ENCODE measurements at places on chromosomes 1 and 21.
A peak's percentile ranks its signal among the peaks of the same experiment; 100 is the strongest.

DNA sequence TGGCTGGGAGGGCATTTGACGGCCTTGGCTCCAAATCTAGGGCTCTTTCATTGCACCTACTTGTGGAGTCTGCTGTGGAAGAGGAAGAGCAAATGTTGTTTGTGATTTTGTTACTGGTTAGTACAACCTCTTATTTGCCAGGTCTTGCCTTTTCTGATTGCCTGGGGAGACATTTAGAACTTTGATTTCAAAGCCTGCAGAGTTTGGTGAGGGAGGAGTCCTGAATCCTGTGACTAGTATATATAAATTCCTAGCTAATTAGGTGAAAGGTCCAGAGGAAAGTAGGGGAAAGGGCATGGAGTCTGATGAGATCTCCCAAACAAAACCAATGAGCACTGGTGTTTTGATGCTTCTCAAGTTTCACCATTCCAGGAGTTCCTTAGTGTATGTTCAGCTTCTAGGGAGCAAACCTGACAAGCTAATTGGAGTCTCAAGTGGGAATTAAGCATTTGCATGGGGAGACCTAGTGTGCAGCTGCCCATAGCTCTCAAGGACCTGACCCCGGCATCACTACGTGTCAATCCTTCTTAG lies 5.1 kb upstream of the HMGCS2 start:
- DNase-seq = no peak

DNA sequence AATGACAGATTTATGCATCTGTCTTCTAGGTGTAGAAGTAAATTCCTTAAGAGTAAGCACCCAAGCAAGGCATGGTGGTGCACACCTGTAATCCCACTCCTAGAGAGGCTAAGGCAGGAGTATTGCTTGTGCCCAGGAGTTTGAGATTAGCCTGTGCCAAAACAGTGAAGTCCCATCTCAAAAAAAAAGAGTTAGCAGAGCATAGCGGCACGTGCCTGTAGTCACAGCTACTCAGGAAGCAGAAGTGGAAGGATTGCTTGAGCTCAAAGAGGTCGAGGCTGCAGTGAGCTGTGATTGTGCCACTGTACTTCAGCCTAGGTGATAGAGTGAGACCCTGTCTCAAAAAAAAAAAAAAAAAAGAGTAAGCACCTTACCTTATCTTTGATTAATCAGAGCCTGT lies 15.1 kb upstream of the TIPRL start:
- no peak for DNase-seq

- peak; percentile 55 for DNase-seq
Measured at GRCh38 chr1:84724128-84724860, 34.0 kb upstream of the SSX2IP start.

- DNase-seq = peak; percentile 89
Measured at GRCh38 chr1:24964811-24965570, 34.9 kb upstream of the RUNX3 start.

DNA sequence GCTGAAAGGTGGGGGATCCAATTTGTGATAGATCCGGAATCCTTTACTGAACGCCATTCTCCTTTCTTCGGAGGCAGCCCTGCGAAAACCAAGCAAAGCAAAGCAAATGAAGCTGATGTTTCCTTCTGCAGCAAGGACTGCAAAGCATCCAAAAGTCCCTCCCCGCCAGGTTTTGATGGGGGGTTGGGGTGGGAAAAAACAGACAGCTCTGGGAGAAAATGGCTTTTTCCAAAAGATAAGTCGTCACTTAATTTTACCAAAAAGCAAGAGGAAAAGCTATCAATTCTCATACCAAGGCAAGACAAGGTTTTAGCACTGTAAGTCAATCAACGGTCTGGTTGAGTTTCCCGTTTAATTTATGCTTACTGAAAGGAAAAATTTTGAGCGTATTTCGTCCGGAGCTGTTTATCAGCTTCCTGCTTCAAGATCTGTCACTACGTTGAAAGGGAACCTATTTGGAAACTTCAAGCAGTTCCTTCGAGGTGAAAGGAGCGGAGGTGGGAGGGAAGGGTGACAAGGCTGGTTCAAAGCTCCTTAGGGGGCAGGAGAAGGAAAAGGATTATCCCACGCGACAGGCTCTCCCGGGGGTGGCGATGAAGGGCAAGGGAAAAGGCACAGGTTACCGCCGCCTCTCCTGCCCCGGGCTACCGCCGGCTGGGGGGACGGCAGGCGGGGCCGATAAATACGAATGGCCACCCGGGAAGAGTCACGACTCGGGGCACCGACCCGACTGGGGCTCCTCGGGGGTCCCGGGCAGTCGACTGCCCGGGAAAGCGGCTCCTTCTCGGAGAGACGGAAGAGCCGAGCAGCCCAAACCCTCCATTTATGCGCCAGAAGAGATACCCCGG lies 750 bp downstream of the SYNJ1 start:
- DNase-seq = no peak

- DNase-seq = no peak
Measured at GRCh38 chr1:223500560-223501425, 107.6 kb downstream of the CCDC185 start.

GRCh38 chr1:21701401-21701800 lies 32.2 kb upstream of the RAP1GAP start:
- no peak for DNase-seq

- DNase-seq = no peak
Measured at GRCh38 chr1:28145728-28146127, 30.8 kb downstream of the PTAFR start.

- DNase-seq = no peak
Measured at GRCh38 chr1:68180441-68181164, 51.7 kb downstream of the WLS start.

DNA sequence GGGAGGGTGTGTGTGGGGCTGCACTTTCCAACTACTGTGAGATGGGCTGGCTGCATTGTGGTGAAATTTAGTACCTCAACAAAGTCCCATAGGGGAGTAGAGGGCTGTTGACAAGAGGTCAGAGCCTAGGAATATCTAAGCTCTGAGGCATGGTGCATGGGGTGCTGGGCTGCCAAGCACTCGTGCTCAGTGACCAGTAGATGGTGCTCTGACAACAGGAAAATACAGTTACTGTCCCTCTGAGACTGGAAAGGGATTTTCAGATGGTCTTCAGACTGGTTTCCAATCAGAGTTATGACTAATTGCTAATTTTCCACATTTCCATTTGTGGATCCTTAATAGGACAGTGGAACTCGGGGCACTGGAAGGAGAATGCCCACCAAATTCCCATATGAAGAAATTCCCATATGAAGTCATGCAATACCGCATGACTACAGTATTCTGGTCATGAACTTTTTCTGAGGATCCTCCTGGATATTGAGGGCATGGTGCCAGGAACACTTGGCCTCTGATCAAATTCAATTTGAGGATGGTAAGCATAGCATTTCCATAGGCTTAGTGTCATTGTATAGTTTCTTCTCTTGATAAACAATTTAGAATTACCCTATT lies 4.1 kb upstream of the CACNA1E start:
- DNase-seq = peak; percentile 12

DNA sequence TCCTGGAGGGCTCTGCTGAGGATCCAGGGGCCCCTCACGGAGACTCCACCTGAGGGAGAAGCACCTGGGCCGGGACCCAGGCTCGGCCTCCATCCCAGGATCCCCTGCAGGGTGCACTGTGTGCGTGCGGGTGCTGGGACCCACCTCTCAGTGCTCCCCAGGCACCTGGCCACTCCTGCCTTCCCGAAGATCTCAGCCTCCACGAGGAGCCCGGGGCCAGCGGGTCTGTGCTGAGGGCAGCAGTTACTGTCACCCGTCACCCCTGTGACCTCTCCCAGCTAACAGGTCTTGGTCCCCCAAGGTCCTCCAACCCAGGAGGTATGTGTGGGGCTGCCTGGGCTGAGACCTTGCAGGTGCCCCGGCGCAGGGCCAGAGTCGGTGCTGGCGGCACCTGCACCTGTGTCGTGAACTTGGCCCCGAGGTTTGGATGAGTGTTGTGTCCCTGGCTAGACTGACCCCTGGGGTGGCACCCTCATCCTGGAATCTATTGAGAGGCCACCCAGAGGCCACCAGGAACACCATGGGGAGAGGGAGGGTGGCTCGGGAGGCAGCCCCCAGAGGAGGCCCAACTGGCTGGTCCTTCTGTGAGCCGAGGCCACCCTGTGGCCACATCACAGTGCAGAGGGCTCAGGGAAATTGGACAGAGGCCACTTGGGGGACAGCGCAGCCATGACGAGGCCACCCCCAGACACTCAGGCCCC lies 17.7 kb downstream of the MORN1 start:
- DNase-seq = no peak

GRCh38 chr1:19563324-19564097 lies 78.2 kb upstream of the CAPZB start:
- no peak for DNase-seq

DNA sequence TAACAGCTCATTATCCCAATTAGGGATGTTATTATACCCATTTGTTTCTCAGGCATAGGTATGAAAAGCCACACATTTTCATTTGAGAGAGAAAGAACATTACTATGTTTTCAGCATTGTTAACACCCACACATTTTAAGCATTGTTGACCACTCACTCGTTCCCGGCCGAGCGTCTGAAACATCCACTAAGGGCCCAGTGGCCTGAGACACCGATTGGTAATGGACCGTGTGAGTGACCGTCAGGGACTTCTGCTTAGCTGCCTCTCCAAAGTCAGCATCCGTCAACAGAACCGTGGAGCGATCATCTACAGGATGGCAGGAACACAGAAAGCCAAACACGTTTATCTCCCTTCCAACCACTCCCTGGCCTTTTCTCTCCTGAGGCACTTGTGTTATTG lies 184.6 kb downstream of the PCP4 start:
- DNase-seq = no peak

DNA sequence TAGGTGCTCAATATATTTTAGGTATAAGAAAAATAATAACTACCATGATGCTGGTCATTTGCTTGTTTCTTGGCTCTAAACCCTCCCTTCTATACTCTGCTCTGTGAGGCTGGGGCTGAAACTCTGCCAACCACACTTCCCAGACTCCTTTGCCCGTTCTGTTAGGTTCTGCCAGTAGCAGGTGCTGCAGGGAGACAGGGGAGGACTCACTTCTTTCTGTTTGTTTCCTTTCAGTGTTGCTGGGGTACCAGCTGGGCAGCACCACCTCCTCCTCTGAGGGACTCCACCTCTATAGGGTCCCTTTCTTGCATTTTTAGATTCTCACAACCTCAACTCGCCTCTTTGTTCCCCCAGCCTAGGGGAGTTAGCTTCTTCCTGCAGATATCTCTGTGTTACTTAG lies 17.0 kb upstream of the SH2D2A start:
- no peak for DNase-seq

DNA sequence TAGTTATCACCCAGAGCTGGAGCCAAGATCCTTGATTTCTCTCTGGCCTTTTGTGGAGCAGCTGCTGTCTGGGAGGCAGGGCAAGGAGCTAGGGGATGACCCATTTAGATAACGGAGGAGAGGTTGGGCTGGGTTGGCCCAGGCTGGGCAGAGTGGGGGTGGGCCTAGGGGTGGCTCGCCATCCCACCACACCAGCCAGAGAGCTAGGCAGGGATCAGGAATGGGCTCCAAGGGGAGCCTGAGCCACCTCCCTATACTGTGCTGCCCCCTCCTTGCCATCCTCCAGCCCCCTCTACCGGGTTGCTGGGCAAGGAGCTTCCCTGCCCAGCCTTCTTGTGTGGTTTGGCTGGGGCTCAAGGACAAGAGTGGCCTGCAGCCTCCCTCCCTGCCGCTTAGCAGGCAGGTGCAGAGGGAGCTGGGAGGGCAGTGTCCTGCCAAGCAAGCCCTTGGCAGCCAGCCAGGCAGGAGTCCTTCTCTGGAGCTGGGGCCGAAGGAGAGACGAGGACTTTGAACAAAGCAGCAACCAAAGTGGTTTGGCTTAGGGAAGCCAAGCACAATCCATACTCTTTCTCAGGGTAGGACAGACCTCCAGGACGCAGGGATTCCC lies 4.1 kb downstream of the NUAK2 start:
- no peak for DNase-seq

DNA sequence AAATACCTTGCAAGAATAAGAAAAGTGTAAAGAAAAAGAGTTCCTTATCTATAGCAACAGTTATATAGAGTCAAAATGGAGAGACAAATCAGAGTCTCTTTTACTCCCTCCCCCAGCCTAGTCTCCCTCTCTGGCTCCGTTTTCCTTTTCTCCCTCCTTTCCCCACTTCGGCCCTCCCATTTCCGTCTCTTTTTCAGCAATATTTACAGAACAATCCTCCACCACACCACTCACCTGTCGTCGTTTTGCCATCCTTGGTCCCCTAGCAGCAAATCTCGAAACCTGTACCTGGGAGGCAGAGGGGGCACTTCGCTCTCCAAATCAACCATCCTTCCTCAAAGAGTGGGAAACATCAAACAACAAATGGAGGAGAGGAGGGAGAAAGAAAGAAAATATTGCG lies 259 bp downstream of the KCNT2 start:
- no peak for DNase-seq

DNA sequence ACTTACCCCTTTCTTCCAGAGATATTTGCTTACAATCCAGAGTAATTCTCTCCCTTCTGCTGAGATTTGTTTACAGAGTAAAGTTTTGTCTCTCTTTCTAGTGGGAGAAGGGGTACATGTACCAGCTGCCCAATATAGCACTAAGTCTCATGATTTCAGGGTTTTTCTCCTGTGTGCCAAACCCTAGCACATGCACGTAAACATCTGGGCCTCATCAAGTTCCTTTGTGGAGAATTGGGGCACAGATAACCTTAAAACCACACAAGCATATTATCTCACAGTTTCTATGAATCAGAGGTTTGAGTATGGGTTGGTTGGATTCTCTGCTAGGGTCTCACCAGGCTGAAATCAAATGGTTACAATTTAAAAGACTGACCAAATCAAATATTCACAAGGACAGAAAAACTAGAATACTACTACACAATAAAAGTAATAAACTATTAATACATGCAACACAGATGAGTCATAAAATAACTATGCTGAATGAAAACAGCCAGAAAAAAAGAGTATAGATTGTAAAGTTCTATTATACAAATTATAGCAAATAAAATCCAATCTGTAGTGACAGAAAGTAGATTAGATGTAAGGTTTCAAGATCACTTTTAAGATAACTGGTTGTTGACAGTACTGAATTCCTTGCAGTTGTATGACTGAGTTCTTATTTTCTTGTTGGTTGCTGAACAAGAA lies 347.4 kb upstream of the PTBP2 start:
- DNase-seq = no peak

- DNase-seq = no peak
Measured at GRCh38 chr1:52603630-52604029, 1.5 kb downstream of the GPX7 start.

DNA sequence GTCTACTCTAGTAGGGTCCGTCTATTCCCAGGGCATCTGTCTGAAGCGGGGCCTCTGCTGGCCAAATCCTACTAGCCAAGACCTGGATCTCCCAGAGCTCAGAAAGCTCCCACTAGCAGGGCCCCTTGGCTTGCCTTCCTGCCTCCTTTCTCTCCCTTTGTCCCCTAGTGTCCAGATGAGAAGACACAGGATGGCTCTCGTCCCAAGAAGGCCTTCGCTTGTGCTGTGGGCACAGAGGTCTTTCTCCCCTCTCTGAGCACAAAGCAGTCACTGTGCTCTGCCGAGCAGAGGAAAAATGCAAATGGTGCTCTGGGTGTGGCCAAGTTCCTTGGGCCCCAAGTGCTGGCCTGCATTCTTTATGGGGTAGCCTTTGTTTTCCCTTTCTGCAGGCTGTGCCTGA lies 13.0 kb upstream of the GPR137B start:
- DNase-seq = no peak

GRCh38 chr1:117047271-117047670 lies 12.9 kb upstream of the TTF2 start:
- no peak for DNase-seq

Measured in CD4-positive, alpha-beta T cell treated with Interleukin-15 for 4 hours (primary cell).